ENCODE measurements at places on chromosomes 3 and 15. TPM values are rescaled to one million over a fixed set of nuclear protein-coding genes. Genes with fewer than 3 reads are reported as not detected.

The EXD1 gene
- not detected for total RNA-seq

The WDR49 gene
- total RNA-seq, result not detected

The ZNF660 gene
- total RNA-seq, result 2.3 TPM

The HHATL gene
- total RNA-seq, result not detected

The CAMK1 gene
- total RNA-seq, result 16.9 TPM

The DNAH12 gene
- total RNA-seq, result not detected

The MUC13 gene
- 16.3 TPM for total RNA-seq

The SLC22A13 gene
- total RNA-seq, result not detected

The SCN11A gene
- total RNA-seq, result not detected

The ZNF385D gene
- 1.3 TPM for total RNA-seq

The UBE2E2 gene
- total RNA-seq, result 35.6 TPM

The FMN1 gene
- 40.8 TPM for total RNA-seq

The LRRN1 gene
- total RNA-seq, result 2.9 TPM
